T-helper 9 cell (primary cell): ENCODE measurements at places on chromosomes 7 and 10.

GRCh38 chr10:53453196-53453595 is 680.6 kb upstream of the MBL2 start:
- no peak for DNase-seq

DNA sequence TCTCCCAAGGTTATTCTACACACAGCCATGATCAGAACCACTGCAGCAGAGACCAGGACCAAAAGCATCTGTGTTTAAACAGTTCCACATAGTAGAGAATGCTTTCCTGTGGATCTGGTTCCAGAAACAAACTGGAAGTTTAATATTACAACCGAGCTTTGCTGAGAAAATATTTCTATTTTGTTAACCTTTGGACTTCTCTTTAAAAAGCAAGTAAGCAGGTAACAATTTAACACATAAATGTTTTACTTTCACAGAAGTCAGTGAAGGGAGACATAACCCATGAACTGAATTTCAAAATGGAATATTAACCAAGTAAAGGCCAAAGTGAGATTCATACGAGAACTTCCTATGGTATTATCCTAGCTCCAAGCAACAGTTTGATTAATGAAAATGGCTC is 98.6 kb upstream of the PHYHIPL start:
- no peak for DNase-seq

DNA sequence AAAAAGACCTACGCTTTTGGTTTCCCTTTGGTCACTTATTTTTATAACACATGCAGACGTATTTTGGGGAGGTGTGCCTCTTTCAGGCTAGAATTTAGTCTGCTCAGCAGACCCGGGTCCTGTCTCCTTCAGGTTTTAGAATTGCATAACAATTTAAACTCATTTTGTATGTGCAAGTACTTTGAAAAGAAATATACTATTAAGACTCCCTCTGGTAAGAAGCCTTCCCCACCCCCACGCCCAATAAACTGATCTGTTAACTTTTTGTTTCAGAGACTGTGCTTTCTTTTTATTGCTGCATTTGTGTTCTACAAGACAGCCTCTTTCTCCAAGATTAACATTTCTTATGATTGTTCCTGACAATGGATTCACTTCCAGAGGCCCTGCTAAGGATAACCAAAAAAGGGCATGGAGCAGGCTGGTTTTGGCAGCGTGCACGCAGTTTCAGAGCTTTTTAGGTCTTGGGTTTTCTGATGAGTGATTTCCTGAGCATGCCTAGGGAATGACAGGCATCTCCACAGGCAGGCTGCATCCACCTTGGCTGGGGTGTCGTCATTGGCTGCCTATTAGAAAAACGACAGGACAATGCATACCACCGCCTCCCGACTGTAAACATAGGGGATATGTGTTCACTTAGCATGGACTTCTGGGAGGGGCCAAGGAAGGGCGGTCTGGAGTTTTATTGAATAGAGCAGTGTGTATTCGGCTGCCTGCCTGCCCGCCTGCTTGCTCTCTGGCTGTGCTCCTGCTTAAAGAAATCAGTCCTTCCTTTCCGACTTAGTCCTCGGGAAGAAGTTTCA is at the start of gene CALD1:
Gene CALD1, plus strand, starts transcription at position 694 of the 800 bp plus-strand sequence. CDS start 88,100 bp downstream, outside the sequence.
- no peak for DNase-seq

DNA sequence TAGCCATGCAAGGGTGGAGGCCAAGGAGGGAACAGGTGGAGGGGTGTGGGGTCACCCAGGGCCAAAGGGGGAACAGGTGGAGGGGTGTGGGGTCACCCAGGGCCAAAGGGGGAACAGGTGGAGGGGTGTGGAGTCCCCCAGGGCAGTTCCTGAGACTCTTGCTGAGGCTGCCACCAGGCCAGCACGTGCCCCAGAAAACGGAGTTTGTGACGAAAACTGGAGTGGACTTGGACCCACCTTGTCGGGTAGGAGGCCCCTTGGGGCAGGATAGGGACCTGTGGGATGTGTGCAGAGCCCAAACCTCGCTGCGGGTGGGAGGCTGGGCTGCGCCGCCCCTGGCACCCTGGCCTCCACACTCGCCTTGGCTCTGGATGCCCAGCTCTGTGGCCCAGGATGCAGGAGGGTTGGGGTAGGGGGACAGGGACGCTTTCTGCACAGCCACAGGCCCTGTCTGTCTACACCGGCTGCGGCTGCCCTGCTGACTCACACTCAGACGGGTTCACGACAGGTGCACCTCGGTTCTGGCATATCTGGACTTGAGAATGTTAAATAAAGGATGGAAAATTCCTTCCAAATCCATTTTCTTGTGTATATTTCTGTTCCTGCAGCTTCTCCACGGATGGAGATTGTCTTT is 562 bp upstream of the ADGRA1 start:
- no peak for DNase-seq

GRCh38 chr10:130739757-130740145 is 571.8 kb downstream of the TCERG1L start:
- no peak for DNase-seq
